Glomerular endothelial cell (primary cell): ENCODE measurements at places on chromosomes 2 and 18. TPM values are rescaled to one million over a fixed set of nuclear protein-coding genes. Genes with fewer than 3 reads are reported as not detected.

The POU3F3 gene
- 0.35 and 1.1 TPM in 2 replicates for total RNA-seq

The FBXO15 gene
- total RNA-seq: 0.10 and 0.23 TPM in 2 replicates

The PDCD1 gene
- not detected in 2 replicates for total RNA-seq

The REG3A gene
- not detected in 2 replicates for total RNA-seq

The HPCAL1 gene
- total RNA-seq: 114 and 164 TPM in 2 replicates

The GRHL1 gene
- total RNA-seq: 0.82 TPM in 1 of 2 replicates, not detected in the other

The EFR3B gene
- total RNA-seq: 0.92 and 1.5 TPM in 2 replicates
